ENCODE measurements at places on chromosomes 4 and X.

GRCh38 chrX:120453985-120454384 lies 15.1 kb downstream of the LAMP2 start:
- no peak for DNase-seq

GRCh38 chrX:52262195-52262546 lies 77.5 kb downstream of the MAGED4 start:
- DNase-seq, result no peak

DNA sequence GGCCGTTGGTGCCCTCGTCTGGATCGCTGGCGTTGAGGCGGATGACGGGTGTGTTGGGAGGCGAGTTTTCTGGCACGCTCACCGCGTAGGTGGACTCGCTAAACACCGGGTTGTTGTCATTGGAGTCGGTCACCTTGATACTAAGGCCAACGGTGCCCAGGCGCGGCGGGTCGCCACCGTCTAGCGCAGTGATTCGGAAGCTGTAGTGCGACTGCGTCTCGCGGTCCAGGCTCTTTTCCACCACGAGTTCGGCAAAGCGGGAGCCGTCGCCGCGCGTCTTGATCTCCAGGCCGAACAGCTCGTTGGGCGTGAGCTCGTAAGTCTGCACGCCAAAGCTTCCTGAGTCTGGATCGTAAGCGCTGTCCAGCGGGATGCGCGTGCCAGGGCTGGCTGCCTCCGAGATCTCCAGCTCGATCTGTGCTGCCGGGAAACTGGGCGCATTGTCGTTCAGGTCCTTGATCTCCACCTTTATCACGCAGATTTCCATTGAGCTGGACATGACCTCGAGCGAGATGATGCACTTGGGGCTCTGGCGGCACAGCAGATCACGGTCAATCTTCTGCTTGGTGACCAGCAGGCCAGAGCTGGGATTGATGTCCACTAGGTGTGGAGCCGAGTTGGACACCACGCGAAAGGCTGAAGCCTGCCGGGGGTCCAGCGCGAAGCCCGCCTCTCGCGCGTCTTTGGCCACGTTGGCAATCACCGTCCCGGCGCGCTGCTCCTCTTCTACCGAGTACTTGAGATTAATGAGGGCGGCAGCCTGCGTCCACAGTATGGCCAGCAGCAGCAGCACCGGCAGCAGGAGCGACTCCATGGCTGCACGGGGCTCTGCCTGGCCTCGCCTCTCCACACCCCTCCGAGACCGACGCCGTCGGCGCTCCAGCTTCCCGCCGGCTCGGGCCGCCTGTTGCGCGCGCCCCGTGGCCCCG lies 2.0 kb downstream of the PCDH19 start:
- DNase-seq, result no peak

DNA sequence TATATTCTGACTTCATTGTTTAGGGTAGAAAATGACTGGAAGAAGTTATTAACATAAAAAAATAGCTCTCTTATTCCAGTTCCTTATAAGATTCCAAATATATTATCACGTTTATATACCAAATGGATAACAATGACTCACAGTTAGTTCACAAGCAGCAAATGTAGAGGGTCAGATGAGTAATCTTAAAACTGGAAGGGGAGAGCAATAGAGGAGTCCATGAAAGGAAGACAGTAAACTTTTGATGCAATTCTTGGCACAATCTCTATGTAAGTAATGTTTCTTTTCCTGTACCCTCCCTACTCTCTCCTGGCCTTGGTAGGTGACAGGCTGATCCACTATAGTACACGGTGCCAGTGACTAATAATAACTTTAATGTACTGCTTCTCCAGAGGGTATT lies 259.0 kb upstream of the TRPC5 start:
- no peak for DNase-seq

- DNase-seq, result no peak
Measured at GRCh38 chr4:138688408-138689085, 327.0 kb upstream of the NOCT start.

DNA sequence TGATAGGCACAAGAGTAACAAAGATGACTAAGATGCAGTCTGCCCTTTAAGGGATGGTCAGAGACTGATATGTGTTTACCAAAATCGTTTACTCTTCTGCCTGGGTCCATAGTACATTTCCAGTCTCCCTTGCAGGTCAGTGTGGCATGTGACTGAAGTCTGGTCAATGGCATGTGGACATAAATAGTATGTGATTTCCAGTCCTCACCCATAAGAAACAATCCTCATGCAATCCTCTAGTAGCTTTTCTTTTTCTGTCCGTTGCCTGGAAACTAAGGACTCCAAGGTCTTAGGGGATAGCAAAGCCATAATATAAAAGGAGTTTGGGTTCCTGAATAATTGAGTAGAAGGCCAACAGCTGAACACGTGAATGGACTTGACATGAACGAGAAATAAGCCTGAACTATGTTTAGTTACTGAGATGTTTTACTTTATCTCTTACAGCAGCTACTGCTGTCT lies 1.1 kb downstream of the SLC9B2 start:
- DNase-seq, result peak; percentile 24

DNA sequence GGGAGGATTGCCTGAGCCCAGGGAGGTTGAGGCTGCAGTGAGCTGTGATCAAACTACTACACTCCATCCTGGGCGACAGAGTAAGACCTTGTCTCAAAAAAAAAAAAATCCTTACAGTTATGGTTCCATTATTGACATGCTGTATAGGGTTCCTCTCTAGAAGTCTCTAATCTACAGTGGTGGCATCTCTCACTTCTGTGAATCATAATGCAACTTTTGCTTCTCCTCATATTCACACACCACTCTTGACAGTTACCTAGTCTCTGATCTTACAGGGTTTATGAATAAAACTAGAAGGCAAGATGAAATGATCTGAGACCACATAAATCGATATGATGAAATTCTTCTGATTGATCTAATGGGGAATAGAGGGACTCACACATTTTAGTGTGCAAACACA lies 40.6 kb downstream of the DOCK11 start:
- no peak for DNase-seq

GRCh38 chrX:87374324-87374723 lies 143.3 kb upstream of the KLHL4 start:
- no peak for DNase-seq

DNA sequence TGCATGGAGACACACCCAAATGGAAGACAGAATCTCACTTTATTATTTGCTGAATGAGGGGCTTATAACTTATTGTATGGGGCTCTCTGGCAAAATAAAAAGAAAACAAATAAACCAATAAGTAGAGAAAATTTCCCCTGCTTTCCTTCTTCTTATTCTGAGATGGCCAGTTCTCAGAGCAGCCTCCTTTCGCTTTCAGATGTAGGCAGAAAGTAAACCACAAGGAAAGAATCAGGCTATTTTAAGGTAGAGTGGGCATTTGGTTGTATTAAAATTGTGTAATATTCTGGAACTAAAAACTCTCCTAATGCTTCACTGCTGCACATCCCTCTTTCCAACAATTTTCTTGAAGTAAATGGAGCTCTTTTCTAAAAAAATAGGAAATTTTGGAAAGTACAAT lies 241.8 kb downstream of the GALNTL6 start:
- no peak for DNase-seq

DNA sequence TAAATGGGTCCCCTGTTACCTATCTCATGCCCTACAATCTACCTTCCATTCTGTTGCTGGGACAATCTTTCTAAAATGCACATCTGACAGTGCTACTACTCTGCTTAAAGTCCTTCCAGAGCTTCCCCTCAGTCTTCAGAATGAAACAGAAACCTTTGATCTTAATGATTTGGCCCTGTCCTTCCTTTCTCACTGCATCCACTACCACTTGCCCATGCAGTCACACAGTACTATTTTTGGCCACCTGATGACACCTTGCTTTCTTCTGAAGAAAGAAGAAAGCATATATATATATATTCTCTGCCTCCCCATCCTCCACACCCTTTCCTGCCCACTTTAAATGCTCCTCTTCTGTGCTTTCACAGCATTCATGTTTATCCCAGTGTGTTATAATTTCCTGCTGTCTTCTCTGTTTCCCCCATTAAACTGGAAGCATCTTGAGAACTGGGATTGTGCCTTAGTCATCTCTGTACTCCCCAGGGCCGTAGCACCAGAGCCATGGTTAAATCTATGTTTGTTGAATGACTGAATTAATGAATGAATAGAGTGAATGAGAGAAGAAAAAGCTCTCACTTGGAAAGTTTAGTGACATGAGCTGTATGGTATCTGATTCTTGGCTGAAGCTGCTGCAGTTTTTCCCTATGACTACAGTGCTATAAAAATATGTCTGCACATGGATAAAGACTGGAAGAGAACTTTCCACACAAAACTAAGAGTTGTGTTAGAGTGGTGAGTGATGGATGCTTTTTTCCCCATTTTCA lies 56.2 kb downstream of the RTL9 start:
- DNase-seq, result no peak

- no peak for DNase-seq
Measured at GRCh38 chrX:118347131-118347530, 1.2 kb downstream of the WDR44 start.

- DNase-seq, result no peak
Measured at GRCh38 chr4:6824772-6825402, 42.4 kb downstream of the KIAA0232 start.

GRCh38 chr4:8769645-8770517 lies 101.8 kb downstream of the HMX1 start:
- DNase-seq, result no peak

DNA sequence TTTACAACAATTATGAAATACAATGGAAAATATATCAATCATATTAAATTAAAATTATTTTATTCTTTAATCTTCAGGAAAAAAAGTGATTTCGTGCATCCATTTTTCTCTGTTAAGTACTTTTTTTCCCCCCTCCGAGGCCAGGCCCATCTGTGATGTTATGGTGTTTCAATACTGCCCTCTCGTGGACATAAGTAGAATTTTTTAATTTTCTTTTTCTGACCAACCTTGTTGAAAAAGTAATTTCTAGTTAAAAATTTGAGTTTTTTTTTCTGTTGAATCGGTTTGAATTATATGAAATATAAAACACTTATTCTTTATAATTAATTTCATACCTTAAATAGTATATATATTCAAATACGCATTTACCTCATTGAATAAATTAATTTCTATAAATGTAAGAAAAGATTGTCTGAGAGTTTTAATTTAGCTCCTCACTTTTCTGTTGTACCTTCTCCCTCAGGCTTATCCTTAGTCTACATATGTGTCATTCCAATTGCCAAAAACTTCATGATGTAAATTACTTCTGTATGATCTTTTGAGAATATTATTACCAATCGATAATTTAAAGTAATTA lies 175.8 kb upstream of the TECRL start:
- peak; percentile 24 for DNase-seq

DNA sequence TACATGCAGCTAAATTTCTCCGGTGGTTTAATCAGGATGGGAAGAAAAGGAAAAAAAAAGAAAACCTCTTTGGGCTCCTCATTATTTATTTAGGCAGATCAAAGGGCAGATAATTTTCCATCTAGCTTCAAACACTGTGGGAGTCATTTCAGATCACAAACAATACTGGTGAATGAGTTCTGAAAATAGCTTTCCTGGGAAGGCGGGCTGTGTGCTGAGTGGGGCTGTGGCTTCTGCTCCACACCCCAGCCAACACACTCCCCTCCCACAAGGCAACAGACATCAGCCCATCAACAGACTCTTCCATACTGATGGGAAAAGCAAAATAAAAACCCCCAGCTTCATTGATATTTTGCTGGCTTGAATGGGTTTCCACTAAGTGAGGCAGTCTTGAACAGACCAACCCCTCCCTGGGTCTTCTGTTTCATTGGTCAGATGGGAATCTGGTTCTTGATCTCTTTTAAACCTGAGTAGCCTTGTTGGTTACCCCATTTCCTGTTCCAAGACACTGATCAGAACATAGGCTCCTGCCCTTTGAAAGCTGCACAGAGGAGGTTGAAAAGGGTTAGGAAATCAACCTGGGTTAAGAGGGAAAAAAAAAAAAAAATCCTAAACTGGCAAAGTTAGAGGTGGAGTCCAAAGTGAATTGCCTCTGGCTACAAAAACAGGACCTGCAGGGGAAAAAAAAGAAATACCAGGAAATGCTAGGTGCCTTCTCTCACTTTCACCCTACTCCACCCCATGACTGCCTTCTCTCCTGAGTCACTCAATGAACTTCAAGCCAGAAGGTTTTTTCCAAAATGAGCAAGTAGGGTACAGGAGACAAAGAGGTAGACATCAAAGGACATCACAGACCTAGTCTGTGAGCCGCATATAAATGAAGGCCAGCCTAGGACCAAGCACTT lies 20.0 kb downstream of the AMOT start:
- DNase-seq, result no peak

- no peak for DNase-seq
Measured at GRCh38 chr4:15232366-15233263, 195.2 kb upstream of the C1QTNF7 start.

DNA sequence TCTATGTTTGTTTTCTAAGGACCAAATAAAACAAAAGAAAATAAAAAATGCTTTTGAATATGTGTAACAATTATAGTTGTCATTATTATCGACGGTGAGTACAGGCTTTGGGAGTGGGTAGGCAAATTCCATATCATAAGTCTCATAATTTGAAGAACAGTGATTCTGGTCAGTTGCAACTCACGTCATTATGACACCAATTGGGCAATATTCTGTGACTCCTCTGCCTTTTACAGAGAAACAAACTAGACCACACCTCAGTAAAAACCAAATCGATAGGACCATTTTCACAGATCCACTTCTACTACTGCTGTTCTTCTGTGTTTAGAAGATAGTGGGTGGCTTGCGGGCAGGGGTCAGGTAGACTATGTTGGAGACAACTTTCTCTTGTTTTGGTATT lies 250.1 kb downstream of the C4orf33 start:
- no peak for DNase-seq
